IPS DF 6.9 (cell line): ENCODE measurements at places on chromosomes 7 and 10.

DNA sequence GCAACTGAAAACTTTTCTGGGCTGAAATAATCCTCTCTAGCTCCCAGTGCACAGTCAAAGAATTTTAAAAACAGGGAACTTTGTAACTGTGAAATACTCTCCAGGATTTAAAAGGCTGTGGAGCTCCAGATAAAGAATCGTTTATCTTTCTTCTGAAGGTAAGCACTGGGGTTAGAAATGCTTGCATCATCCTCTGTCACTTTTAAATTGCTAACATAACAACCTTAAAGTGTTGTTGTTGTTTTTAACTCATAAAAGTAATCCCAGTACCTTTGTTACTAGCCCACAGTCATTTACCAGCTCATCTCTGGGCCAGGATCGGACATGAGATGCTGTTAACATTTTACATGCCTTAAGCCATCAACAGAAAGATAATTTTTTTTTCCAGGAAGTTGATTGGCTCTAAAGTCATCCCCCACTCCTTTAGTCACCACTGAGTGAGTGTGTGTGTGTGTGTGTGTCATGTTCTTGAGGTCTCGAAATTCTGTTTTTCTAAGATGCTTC is at the start of gene SLC39A12:
Gene SLC39A12, plus strand, starts transcription at position 51 of the 504 bp plus-strand sequence. CDS start 1,359 bp downstream, outside the sequence.
- H3K27me3 ChIP-seq = no peaks in the 10 kb centered on the region
- H3K4me3 ChIP-seq = no peak within 1 kb of the TSS
- no peak within 1 kb of the TSS for H3K27ac ChIP-seq
- no peaks in the 10 kb centered on the region for H3K4me1 ChIP-seq

DNA sequence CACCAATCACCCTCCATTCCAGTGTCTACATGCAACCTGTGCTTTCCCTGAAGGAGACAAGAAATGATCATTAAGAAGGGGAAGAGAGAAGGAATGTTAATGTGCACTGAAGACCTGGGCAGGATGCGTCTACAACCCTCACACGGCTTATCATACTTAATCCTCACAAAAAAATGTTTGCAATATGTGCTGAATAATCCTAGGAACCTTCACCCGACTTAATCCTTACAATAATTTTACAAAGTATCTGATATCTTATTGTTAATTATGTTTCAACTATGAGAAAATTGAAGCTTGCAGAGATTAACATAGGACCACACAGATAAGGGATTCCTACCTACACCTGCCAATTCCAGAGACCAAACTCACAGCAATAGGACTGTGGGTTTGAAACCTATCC is 145.1 kb upstream of the NOBOX start:
- no peaks in the 10 kb centered on the region for H3K36me3 ChIP-seq
- DNase-seq = no peak
- H3K4me3 ChIP-seq = no peak overlapping the region

DNA sequence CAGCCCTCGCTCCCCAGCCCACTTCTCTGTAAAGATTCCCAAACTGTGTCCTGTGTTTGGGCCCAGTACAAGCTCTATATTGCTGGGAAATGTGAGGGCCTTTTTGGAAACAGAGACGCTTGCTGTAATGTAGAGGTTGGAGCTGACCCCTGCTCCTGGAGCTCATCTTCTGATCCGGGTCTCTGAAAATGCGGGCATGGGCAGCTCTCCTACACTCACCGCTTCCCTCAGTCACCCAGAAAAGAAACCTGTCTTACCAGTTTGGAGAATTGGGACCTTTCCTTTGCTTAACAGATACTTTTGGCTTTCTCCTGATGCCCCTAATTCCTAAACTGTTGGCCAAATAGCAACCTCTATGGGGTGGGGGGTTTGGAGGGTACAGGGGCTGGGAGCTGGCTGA is 18.2 kb downstream of the BAG3 start:
- H3K36me3 ChIP-seq = peaks cover 11% of the 10 kb centered on the region; the same call in 1 of the 2 replicates
- DNase-seq = no peak
- no peak overlapping the region for H3K4me3 ChIP-seq
- peaks cover 10% of the 10 kb centered on the region for H3K4me1 ChIP-seq

DNA sequence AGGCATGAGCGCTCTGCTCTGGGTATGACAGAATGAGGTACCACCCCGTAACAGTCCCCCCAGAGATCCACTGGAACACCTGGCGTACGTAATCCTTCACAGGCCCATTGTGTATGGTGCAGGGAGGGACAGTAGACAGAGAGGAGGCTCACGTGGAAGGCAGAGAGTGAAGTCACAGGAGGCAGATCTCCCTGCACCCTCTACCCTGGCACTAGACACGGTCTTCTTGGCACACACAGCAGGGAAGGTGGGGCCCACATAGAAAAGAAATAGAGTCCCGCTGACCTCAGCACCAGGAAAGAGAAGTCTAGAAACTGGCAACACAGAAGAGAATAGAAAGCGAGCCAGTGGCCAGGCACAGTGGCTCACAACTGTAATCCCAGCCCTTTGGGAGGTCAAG is 51.9 kb downstream of the SLC29A4 start:
- H3K4me3 ChIP-seq = no peak overlapping the region
- no peak for DNase-seq

- H3K27ac ChIP-seq = no peak overlapping the region
- DNase-seq = no peak
- peaks cover 2% of the 10 kb centered on the region; the same call in 1 of the 2 replicates for H3K4me1 ChIP-seq
- no peaks in the 10 kb centered on the region for H3K27me3 ChIP-seq
- no peaks in the 10 kb centered on the region for H3K36me3 ChIP-seq
These were observed 5.0 kb upstream of the NDUFB2 start for GRCh38 chr7:140691376-140692045.

GRCh38 chr7:77352665-77353406 is 63.3 kb downstream of the GSAP start:
- no peak overlapping the region for H3K27ac ChIP-seq
- no peaks in the 10 kb centered on the region for H3K27me3 ChIP-seq
- H3K4me1 ChIP-seq = peaks cover 3% of the 10 kb centered on the region; the same call in 1 of the 2 replicates
- H3K36me3 ChIP-seq = no peaks in the 10 kb centered on the region
- DNase-seq = no peak

- no peak overlapping the region for H3K4me3 ChIP-seq
- no peaks in the 10 kb centered on the region for H3K4me1 ChIP-seq
- no peaks in the 10 kb centered on the region for H3K27me3 ChIP-seq
- H3K27ac ChIP-seq = no peak overlapping the region
- no peaks in the 10 kb centered on the region for H3K36me3 ChIP-seq
These were observed 19.1 kb upstream of the SVOPL start for GRCh38 chr7:138720286-138720685.

GRCh38 chr7:727104-727805 is at the start of gene PRKAR1B:
Gene PRKAR1B (minus strand): TSS chr7:727281. CDS start chr7:711505, 15,776 bp downstream.
- DNase-seq = no peak
- peaks cover 11% of the 10 kb centered on the region for H3K36me3 ChIP-seq
- no peak within 1 kb of the TSS for H3K27ac ChIP-seq
- no peaks in the 10 kb centered on the region for H3K27me3 ChIP-seq
- no peaks in the 10 kb centered on the region for H3K4me1 ChIP-seq
- peak within 1 kb of the TSS; percentile 68 for H3K4me3 ChIP-seq

DNA sequence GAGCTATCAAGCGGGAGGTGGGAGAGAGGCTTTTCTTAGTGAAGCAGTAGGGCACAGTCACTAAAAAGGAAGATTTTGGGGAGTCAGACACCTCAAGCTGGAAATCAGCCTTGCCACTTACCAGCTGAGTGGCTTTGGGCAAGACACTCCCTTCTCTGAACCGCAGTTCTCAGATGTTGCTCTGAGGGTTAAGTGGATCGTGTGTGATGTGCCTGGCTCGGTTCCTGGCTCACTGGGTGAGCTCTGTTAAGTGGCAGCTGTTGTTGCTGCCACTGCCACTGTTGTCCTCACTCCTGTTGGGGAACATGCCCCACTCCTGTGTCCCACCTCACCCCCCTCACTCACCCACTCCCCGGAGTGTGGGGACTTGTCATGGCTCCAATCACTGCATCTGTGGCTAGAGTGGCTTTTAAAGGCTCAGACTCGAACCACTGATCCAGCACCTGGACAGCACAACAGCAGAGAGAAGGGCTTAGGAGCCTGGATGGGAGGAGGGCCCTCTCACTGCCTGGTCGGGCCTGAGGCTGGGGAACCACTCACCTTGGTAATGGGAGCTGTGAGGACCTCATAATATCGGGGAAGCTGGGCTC is 20.0 kb downstream of the PYROXD2 start:
- no peak for DNase-seq
- no peak overlapping the region for H3K4me3 ChIP-seq
- no peaks in the 10 kb centered on the region; the same call in 1 of the 2 replicates for H3K4me1 ChIP-seq

DNA sequence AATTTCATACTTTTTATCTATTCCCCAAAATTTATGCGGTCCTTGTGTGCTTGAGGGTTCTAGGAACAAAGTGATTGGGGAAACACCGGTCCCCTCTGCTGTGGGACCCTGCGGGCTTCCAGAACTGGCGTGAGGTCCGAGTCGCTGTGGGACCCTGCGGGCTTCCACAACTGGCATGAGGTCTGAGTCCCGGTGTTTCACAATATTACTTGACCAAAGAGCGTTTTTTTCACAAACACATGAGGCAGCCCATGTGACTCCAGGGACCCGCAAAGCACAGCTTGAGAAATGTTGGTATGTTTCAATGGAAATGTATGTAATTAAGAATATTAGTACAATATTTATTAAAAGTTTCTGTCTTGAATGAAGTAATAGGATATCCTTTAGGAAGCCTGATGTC is 212.2 kb downstream of the MGMT start:
- no peaks in the 10 kb centered on the region for H3K36me3 ChIP-seq
- no peak overlapping the region for H3K4me3 ChIP-seq
- H3K27me3 ChIP-seq = no peaks in the 10 kb centered on the region
- H3K27ac ChIP-seq = no peak overlapping the region
- H3K4me1 ChIP-seq = no peaks in the 10 kb centered on the region

- peak; percentile 16 for DNase-seq
- H3K4me1 ChIP-seq = no peaks in the 10 kb centered on the region
- no peak overlapping the region for H3K27ac ChIP-seq
- H3K4me3 ChIP-seq = no peak overlapping the region
These were observed 38.0 kb upstream of the SPOCK2 start for GRCh38 chr10:72126184-72126871.

DNA sequence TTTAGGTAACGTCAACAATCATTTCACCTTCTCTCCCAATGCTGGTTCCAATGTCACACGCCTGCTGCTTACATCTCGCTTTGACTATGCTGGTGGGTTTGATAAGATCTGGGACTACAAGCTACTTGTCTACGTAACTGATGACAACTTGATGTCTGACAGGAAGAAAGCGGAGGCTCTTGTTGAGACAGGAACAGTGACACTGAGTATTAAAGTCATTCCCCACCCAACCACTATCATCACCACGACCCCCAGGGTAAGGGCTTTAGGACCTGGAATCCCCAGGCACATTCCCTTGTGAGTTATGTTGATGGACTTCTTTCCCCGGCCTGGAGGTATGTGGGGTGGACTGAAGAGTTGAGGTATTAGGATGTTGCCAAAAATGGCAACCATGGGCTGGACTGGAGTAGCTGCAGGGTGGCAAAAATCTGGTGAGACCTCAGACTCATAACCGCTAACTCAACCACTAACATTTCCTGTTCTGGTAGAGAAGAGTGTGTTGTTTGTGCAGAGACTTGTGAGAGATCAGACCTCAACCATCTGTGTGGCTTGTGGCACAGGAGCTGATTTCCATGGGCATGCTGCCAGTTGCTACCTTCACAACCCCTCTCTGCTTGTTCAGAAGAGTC is 59.2 kb downstream of the CDHR3 start:
- H3K27me3 ChIP-seq = no peaks in the 10 kb centered on the region
- no peak overlapping the region for H3K27ac ChIP-seq
- no peaks in the 10 kb centered on the region for H3K36me3 ChIP-seq
- no peak overlapping the region for H3K4me3 ChIP-seq
- H3K4me1 ChIP-seq = peaks cover 4% of the 10 kb centered on the region

- no peak for DNase-seq
- no peaks in the 10 kb centered on the region for H3K36me3 ChIP-seq
These were observed 88.5 kb downstream of the ELAPOR2 start for GRCh38 chr7:86970986-86971385.
